ENCODE measurements at places on chromosomes 6 and 20. TPM values are rescaled to one million over a fixed set of nuclear protein-coding genes. Genes with fewer than 3 reads are reported as not detected.

DNA sequence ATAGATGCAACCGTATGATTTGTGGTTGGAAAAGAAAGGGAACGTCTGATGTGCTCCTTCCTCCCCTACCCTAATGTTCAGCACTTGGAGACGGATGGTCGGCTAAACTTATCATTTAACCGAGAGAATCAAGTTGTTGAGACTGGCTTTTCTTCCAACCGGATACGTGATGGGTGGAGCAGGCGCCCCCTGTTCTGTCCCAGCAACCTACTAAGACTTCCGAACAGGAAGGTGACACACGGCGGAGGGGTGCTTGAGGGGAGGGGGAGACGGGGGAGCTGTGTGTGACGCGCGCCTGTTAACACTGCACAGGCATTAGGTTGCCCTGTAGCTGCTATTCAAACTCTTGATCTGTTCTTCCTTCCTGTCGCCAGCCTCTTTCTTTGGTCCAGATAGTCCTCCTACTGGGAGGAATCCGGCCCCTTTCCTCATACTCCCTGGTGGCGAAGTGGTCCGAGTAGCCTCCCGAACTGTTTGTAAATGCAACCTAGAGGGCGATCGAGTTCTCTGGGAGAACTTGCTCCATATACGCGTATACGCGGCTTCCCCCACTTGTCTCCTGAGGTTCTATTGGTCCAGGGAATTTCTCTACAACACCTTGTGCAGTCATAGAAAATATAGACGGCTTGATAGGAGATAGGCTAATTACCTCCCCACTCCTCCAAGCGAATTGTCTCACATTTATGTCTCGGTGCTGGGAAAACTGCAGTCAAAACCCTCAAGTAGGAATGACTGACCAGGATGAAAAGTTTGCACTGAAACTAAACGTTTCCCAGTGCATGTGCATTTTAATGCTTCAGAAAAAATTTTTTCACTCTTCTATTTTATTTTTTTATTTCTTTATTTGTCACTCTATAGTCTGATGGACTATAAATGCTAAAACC lies 126.0 kb upstream of the SLC2A12 start:
- DNase-seq, result peak; percentile 89

DNA sequence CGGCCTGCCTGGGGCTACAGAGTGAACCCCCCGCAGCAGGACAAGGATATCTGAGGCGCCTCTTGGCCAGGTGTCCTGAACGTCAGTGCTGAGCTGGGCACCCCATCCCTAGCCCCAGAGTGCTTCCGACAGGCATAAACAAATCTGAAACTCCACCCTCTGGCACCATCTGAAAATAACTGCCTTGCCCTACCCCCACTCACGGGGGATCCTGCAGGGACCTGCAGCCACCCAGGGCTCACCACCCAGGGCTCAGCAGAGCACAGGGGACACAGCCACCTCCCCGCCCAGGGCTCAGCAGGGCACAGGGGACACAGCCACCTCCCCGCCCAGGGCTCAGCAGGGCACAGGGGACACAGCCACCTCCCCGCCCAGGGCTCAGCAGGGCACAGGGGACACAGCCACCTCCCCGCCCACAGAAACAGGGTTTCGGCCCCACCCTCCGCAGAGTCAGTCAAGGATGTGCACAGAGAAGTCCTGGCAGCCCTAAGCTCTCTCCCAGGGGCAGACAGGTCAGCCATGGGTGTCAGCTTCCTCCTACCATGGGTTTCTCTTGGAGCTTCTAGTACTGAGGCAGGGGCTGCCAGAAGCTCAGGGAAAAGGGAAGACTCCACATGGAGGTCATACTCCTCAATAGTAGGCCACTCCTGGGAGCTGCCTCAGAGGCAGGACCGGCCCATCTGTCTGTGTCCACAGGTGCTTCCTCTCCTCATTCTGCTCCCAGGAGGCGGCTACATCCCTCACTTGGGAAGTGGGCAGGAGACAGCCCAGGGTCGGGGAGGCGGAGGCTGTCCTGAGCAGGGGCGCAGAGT lies 4.6 kb downstream of the UCKL1 start:
- no peak for DNase-seq

DNA sequence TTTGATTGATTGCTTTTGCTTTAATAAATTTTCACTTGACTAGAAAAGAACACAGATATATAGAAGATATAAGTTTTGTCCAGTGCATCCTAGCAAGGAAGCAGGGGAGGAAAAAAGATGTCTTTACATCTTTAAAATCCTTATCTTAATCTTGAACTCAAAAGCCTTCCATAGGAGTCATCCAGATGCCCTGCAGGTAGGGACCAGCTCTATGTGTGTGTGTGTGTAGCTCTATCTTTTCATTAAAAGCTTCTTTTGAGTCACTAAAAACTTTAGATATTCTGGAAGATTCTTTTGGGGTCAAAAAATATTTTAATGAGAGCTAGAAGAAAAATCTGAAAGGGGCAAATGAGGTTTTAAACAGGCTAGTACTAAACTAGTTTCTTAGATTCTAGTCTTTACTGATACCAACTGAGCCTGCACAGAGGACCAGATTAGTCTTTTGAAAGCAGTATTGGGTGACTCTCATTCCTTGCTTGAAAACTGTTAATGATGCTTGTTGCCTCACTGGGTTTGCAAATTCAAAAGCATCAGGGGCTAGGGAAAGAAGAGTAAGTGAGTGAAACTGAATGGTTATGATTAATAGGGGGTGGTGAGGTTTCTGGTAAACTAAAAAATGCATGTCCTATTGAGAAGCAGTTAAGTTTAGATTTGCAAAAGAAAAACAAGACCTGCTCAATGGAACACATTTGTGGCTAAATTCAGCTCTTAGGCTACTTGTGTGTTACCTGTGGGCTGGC lies 40.6 kb upstream of the JAG1 start:
- peak; percentile 21 for DNase-seq

DNA sequence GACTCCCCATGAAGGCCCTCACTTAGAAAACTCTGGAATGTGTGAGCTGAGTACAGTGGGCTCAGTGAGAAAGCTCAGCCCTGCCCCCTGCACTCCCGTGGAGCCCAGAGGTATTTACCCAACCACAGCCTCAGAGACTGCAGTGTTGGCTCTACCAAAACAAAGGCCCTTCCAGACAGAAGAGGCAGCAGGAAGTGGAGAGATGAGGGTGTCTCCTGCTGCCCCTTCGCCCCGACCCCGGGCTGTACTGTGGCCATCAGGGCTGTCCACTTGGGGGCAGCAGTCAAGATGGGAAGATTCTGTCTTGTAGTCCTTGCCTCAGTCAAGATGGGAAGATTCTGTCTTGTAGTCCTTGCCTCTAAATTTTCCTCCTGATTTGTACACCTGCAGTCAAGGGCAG lies 341.3 kb downstream of the TAF4 start:
- no peak for DNase-seq

Gene RFX6
- total RNA-seq, result not detected

- no peak for DNase-seq
Measured at GRCh38 chr6:167091026-167091804, 31.7 kb upstream of the CCR6 start.

Gene ANKRD66
- not detected for total RNA-seq

DNA sequence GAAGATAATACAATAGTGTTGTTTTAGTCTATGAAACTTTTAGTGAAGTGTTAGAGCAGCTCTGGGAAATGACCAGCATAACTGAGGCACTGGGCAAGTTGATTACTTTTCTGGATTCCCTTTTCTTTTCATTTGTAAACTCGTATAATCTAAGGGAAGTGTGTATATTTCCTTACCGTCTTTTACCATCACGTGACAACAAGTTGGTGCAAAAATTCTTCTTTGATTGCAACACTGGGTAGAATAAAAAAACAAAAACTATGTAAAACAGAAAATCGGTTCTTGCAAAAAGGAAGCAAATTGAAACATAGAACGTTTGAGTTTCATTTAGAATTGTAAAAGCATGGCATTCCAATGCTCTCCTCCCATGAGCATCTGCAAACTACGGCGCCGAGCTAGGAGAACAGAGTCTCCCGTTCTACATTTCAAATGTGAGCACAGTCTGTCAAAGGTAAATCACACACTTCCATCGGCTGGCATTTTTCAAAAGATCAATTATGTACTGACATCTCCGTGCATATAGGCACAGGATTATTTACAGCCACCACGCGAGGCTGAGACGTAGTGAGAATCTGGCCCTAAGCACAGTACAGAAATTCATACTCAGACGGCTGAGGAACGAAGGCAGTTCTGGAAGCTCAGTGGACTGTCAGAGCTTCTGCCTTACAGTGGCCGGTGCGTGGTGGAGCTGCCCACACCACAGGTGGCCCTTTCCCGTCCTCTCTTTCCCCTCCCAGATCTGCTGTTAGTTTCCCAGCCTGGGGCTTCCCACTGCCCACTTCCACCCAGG lies 314.0 kb downstream of the BMP7 start:
- no peak for DNase-seq

Gene MAFB
- 0.35 TPM for total RNA-seq

DNA sequence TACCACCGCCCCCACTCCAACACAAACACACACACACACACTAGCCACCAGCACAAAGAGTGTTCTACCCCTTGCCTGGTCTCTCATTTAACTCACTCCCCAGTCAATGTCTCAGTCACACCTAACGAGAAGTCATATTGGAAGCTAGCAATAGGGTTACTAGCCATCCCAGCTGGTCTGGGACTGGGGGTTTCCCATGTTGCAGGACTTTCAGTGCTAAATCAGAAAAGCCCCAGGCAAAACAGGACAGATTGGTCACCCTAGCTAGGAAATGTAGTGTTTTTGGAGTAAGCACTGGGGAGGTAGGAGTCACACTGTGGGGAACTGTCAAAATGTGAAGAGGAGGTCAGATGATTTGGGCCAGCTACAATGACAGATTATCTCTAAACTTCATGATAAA lies 158.1 kb downstream of the UNC5CL start:
- peak; percentile 10 for DNase-seq

DNA sequence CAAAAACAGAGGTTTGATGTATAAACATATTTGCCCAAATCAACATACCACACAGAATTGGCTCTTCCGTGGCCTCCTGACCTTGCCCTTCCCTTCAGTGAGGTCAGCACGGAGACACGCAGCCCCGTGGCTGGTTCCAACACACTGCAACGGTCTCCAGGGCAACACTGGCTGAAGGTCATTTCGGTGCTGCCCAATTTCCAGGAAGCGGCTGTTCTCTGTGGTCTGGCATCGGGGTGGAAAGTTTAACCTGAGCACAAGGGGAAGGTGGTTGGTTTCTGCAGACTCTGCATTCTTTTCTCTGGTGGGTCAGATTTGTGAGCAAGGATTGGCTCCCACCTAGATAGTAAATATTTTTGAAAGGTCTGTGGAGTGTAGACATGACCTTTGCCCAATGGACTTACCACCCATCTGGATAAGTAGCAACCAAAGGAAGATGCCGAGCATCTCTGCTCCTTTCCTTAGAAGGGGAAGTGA lies 177.6 kb upstream of the PHACTR1 start:
- DNase-seq, result peak; percentile 90

DNA sequence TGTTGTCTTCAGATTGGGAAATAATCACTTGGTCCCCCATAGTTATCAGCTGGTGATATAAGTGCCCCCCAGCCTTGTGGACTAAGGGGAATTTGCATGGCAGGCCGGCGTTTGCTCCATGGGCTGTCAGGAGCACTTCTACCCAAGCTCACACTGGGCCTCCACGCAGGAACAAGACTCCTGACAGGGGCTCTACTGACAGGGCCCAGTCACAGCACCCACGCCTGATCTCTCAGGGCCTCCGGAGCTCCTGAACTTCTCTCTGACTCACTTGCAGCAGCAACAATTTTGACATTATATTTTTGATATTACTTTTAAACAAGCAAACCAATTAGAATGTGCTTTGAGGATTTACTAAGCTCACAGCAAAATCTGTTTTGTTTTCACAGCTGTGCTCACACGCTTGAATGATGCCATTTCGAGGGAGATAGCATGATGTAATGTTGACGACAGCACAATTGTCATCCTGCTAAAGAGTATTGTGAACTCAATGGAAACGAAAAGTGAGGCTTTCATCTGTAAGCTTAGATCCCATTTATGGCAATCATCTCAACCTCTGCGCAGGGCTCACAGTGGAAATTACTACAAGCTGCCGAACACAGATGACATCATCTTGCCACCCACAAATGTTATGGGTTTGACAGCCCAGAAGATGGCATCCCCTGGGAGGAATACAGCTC lies 28.7 kb upstream of the TXNDC5 start:
- DNase-seq, result no peak

Gene GLP1R
- total RNA-seq, result not detected

Gene TBC1D32
- 22.9 TPM for total RNA-seq

DNA sequence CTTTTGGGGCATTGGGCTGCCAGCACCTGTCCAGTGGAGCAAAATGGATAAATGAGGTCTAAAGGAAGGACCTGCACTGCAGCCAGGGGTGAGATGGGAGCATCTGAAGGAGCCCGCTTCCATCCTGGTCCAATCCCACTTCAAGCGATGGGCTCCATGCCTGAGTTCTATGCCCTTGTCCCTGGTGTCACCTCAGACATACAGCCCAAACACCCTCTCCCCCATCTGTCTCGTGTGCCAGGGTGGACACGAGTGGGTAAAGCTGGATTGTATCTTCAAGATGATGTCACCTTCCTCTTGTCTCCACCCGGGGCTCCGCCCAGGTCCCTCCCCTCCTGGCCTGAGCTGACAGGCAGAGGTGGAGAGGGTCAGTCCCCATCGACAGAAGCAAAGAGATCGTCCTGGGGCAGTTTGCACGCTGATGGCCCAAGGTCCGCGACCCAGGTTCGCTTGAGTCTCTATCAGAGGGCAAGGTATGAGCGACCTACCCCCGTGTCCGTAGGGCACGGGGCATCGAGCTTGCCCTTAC lies 544 bp downstream of the SMIM29 start:
- DNase-seq, result no peak

DNA sequence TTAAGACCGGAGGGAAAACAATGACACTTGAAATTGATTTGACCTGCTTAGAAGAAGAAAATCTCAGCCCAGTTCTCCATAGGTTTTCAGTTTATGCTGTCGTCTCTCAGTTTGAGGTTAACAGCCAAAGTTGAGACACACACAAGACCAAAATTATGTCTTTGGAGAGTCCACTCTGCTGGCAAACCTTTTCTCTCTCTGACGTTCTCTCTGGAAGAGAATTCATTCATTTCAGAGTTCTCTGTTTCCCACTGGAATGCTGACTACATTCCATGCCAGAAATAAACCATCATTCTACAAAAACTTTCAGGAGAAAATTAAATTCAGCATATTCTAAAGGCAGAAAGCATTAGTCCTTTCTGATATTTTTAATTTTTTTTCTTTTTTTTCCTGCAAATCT lies 155.2 kb downstream of the TFAP2A start:
- no peak for DNase-seq

- no peak for DNase-seq
Measured at GRCh38 chr20:60117065-60117464, 158.8 kb downstream of the CDH26 start.

GRCh38 chr20:18390201-18390600 lies 76.6 kb downstream of the DZANK1 start:
- no peak for DNase-seq

- DNase-seq, result no peak
Measured at GRCh38 chr6:28920281-28920680, 3.5 kb downstream of the TRIM27 start.

Measured in renal cortical epithelial cell (primary cell).